ENCODE measurements at places on chromosomes 3 and 15. TPM values are rescaled to one million over a fixed set of nuclear protein-coding genes. Genes with fewer than 3 reads are reported as not detected.

Gene SERPINI2
- 0.82 TPM for total RNA-seq

Gene TMEM207
- total RNA-seq = 12.2 TPM

Gene ALDH1A2
- total RNA-seq = 157 TPM

Gene FBXL22
- total RNA-seq = 9.2 TPM

Gene OXTR
- 1.1 TPM for total RNA-seq

Gene FES
- total RNA-seq = 52.4 TPM

Gene ADAMTS17
- total RNA-seq = 5.1 TPM

Gene CKMT1B
- total RNA-seq = 1.9 TPM

Gene PARP14
- total RNA-seq = 37.4 TPM

Gene HDAC11
- 23.9 TPM for total RNA-seq

Gene RBSN
- total RNA-seq = 28.6 TPM

Gene HRG
- total RNA-seq = 0.88 TPM

Gene CCDC13
- 2.0 TPM for total RNA-seq

Gene ASB14
- total RNA-seq = 0.12 TPM

Gene GOLGA8T
- total RNA-seq = 1.8 TPM

Gene GOLGA6B
- 0.23 TPM for total RNA-seq

Gene TRH
- 0.35 TPM for total RNA-seq

Gene CRBN
- total RNA-seq = 87.5 TPM

Gene ABHD14A
- total RNA-seq = 17.0 TPM

Gene RARRES1
- 22.3 TPM for total RNA-seq

Gene CAND2
- total RNA-seq = 19.4 TPM

Gene PGBD4
- total RNA-seq = 2.0 TPM

Gene PATL2
- total RNA-seq = 1.2 TPM

Gene BCL2A1
- total RNA-seq = 8.2 TPM

Gene HDC
- 1.3 TPM for total RNA-seq

Gene IGDCC3
- 4.1 TPM for total RNA-seq

Gene PRRT3
- total RNA-seq = 3.3 TPM

Gene GPR176
- 14.4 TPM for total RNA-seq

Gene ZNF662
- 16.9 TPM for total RNA-seq

Gene LIPH
- total RNA-seq = 1.9 TPM

Gene UPK1B
- 8.8 TPM for total RNA-seq

Gene RBP2
- not detected for total RNA-seq

Gene PPP2R3A
- 36.4 TPM for total RNA-seq

All from metanephros (tissue), 2 donors.